Neural progenitor cell (in vitro differentiated cells): ENCODE measurements at places on chromosomes 6 and 20. TPM values are rescaled to one million over a fixed set of nuclear protein-coding genes. Genes with fewer than 3 reads are reported as not detected.

Gene CBFA2T2
- total RNA-seq = 11.9 and 26.4 TPM in 2 replicates

Gene NMBR
- total RNA-seq = 0.09 TPM in 1 of 2 replicates, not detected in the other

Gene FABP7
- total RNA-seq = 37.3 and 58.2 TPM in 2 replicates

Gene SLC2A10
- total RNA-seq = 9.2 and 9.6 TPM in 2 replicates

Gene GJA10
- 0.37 TPM in 1 of 2 replicates, not detected in the other for total RNA-seq

Gene RIPPLY2
- not detected in 2 replicates for total RNA-seq

Gene HLA-F
- 0.56 TPM in 1 of 2 replicates, not detected in the other for total RNA-seq

Gene MYB
- total RNA-seq = 3.0 and 3.3 TPM in 2 replicates
